ENCODE measurements at places on chromosomes 11 and 22.
A peak's percentile ranks its signal among the peaks of the same experiment; 100 is the strongest.

DNA sequence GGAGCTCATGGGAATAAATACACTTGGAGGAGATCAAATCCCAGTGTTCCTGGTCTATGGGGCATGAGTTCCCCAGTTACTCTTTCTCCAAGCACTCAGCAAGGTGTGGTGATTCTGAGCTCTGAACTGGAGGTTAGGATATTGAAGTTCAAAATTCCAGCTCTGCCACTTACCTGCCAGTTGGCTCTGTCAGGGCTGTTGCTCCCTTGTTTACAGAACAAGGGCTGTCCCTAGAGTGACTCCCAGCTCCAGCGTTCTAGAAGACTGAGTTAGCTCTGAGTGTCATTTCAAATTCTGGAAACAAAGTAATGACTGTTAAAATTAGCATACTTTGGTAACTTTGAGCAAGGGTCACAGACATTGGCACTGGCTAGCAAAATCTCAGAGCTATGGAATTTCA, 69.7 kb upstream of the ZBED5 start:
- no peak for DNase-seq

- DNase-seq: no peak
Measured at GRCh38 chr11:113553235-113553634, 78.0 kb upstream of the DRD2 start.

DNA sequence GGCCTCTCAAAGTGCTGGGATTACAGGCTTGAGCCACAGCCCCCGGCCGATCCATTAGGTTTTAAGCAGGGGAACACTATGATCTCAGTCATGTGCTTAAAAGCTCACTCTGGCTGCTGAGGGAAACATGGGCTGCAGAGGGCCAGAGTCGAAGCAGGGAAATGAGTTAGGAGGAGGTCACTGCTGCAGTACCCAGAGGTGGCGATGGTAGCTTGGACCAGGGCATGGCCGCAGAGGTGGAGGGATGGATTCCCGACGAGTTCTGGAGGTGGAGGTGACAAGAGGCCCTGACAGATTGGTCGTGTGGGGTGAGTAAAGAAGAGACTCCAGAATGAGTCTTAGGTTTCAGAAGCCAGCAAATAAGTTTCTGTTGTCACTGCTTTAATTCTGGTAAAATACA, 54.4 kb upstream of the INCENP start:
- DNase-seq: no peak

DNA sequence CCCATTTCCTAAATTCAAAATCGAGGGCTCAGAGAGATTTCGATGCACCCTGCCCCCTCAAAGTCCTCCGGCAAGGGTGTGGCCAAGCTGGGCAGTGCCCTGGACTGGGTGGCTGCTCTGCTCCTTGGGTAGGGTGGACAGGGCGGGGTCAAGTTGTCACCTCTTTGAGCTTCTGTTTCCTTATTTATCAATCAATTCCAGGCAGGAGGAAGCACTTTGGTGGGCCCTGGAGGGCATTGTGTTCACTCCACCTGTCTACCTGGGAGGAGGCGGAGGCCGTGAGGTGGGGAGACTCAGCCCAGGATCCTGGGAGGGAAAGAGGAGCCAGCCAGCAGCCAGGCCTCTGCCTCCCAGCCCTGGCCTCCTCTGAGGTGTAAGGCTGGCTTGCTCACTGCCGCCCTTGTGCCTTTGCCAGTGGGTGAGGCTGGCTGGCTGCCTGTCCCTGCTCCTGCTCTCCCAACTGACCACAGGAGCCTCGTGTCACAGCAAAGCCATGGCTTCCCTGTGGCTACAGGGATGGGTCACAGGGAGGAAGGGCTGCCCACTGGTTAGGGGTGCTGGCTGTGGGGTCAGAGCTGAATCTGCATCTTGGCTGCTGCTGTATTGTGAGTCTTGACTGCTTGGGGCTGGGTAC, 25.5 kb upstream of the SHISAL1 start:
- DNase-seq: no peak

DNA sequence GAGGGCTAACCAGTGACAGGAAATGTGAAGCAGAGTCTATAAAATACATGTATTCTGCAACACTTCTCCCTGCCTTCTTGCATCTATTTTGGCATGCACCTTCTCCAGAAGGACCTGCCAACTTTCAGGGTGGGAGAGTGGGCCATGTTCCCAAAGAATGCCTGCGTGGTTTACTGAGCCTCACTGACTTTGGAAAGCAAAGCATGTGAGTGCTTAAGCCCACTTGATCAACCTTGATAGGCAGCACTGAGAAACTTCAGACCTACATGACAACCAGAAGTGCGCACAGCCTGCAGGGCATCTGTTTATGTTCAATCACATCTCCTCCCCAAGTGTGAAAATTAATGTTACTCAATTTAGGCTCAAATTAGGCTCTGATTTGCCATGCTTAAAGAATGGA, 69.2 kb downstream of the AMOTL1 start:
- no peak for DNase-seq

DNA sequence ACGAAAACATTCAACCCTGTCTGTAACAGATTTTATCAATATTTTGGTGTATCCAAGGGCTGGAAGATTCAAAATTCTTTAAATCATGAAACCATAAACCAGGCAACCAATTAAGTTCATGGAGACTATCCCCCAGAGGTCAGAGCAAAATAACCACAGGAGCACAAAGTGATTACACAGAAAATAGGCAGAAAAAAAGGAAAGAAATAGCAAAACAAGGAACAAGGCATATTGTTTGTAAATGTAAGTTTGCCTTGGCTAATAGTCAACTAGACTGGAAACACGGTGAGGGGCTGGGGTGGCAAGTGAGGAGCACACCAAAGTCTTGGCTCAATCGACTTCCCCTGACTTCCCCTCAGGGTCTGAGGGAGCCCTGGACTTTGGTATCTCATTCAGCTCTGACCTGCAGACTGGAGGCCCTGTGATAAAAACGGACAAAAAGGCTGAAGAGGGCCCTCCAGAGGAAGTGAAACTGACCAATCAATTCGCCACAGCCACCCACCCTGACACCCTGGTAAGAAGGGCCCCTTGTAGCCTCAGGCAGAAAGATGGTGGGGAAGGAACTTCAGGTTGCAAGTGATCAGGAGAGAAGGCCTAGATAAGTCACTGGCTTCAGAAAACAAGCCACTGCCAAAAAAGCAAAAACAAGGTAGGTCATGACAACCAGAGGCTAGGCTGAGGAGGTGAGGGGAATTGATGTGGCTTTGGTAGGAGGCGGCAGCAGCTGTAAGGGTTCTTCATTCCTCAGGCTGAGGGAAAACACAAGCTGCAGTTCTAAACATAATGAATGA, 1.8 kb downstream of the SIK3 start:
- peak; percentile 76 for DNase-seq

DNA sequence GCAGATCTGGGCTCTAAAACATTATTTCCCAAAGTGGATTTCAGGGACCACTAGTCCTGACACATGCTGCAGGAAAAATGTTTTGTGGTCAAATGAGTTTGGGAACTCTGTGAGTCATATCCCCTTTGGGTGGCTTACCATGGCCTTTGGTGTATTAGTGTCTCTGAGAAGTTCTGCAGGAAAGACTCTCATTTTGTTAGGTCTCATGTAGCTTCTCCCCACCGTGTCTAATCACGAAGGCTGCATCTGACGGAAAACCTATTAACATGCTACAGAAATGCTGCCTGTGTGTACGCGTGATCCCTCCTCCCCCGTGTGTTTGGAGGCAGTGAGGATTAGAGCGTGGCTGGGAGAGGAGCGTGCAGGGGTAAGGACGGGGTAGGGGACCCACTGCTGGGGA, 191.7 kb downstream of the ST3GAL4 start:
- DNase-seq: no peak

- DNase-seq: no peak
Measured at GRCh38 chr11:58289266-58289665, 21.2 kb upstream of the OR10W1 start.

DNA sequence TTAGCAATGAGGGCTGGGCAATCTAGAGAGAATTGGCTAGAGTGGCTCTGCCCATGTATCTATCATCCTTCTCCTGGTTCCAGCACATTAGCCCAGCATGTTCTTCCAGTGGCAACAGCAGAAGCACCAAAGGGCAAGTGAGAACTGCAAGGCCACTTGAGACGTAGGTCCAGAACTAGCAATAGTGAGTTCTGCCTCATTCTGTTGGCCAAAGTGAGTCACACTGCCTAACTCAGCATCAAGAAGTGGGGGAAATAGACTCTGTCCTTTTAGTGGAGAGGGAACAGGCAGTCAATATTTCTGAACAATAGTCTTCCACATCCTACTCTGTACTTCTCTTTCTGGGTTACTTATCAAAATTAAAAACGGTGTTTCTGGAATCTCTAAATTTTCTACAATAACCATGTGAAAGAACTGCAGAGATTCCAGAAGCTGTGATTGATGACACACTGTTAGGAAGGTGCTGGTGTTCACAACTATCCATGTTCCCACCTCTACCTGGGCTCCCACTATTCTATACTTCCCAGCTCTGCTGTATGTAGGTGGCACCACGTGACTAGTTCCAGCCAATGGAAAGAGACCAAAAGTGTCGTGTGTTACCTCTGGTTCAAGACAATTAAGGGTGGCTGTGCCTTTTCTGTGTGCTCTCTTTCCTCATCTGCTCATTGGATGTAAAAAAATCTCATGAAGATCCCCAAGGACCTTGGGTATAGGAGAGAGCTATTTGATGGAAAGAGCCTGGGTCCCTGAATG, 23.4 kb upstream of the GRK3 start:
- no peak for DNase-seq

- DNase-seq: peak; percentile 92
Measured at GRCh38 chr11:33039274-33040032, at the start of gene TCP11L1. Gene TCP11L1, plus strand, starts transcription at chr11:33039572. Its CDS starts 4,202 bp downstream, at chr11:33043774.

GRCh38 chr11:64438986-64439771, 80.2 kb downstream of the RPS6KA4 start:
- DNase-seq: no peak

DNA sequence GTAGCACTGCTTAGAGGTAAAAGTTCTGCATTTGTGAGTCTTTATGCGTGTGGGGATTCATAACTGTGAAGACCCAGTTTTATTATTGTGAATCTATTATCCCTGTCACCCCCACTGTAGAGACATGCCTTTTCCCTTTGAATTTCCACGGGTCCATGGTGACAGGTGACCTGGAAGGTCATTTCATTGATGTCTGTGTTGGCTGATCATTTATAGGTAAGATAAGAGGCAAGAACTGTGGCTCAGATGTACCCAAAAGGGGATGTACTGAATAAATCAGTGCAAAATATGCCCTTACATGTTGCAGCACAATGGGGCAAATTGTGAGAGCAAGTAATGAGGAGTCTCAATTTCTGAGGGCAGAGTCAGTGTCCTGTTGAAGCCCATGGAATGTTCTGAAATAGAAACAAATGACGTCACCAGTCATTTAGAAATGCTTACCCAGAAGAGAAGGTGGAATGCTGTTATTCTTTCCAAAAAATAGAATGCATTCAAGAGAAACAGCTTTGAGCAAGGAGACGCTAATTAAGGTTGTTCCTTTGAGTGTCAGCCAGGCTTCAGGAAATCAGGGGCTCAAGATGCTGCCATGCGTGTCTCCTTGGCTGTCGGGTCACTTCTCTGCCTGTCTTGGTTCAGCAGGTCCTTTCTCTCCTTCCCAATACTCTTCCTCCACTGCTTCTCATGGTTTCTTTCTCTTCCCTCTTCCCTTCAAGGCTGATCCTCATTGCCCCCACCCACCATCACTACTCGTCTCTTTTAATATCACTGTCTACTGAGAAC, 118.7 kb upstream of the E2F8 start:
- no peak for DNase-seq

DNA sequence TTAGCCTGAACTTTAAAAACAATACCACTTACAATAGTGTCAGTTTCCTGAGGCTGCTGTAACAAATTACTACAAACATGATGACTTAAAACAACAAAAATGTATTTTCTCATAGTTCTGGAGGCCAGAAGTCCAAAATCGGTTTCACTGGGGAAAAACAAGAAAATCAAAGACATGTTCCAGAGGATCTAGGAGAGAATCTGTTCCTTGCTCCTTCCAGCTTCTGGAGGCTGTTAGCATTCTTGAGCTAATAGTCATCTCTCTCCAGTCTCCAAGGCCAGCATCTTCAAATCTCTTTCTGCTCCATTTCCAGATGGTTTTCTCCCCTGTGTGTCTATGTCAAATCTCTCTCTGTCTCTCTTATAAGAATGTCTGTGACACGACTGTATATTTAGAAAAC, 67.6 kb upstream of the TEAD1 start:
- no peak for DNase-seq

DNA sequence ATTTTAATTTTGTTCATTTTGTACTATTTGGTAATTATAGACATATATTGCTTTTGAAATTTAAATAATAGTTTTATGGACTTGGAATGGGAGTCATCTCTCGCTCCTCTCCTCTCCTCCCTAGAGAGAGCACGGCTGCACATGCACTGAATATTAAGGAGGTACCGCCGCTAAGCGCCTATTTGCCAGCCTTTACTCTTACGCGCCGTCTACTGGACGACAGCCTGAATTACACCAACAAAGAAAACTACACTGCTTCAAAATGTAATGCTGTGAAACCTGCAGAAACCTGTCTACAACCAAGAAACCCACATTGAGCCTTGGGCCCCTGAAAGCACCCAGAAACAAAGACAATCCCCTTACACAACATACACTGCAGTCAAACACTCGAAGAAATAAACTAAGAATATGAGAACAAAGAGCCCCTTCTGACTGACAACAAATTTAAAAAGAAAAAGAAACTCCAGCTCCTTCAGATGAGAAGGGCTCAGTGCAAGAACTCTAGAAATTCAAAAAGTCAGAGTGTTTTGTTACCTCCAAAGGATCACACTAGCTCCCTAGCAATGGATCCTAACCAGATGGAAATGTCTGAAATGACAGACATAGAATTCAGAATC, 737.2 kb downstream of the LRRC4C start:
- DNase-seq: no peak

DNA sequence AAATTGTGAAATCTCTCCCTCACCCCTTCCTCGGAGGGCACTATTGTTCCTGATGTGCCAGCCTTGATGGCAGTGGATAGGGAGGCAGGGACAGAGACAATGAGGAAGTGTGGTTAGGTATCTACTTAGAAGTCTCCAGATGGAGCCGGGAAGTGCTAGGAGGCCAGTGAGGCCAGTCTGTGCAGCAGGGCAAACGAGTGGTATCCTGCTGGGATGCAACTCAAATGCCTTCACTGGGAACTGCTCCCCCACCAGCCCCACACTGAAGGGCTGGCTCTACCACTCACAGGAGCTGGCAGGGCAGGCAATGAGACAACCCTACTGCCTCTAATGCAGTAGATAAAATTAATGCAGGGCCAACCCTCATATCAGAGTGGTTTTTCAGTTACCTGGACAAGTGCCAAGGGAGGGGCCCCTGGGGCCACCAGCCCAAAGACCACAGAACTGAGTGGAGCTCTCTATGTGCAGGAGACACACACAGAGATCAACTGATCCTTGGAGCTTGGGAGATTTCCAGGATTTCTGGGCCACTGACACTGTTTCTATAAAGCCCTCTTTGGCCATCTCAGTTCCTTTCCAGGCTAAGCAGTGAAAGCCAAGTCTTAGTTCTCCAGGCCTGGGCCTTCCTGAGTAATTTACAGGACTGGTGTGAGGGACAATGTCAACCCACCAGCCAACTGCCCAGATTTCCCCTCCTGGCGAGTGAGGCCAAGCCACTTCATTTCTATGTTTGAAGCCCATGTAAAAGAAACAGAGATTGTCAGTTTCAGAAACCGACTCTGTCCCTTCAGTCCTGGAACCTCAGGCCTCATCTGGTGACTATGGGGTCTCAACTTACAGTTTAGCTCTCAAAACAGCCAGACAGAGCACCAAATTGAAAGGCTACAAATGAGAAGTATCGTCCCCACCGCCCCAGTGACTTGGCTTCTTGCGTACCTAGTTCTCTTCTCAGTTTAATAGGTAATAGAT, 4.1 kb downstream of the MIF start:
- DNase-seq: peak; percentile 18

- DNase-seq: no peak
Measured at GRCh38 chr11:40246983-40247382, 1212.5 kb downstream of the LRRC4C start.

Measured in midbrain (tissue), 1 donor.